ENCODE measurements at places on chromosomes 1 and 21.

DNA sequence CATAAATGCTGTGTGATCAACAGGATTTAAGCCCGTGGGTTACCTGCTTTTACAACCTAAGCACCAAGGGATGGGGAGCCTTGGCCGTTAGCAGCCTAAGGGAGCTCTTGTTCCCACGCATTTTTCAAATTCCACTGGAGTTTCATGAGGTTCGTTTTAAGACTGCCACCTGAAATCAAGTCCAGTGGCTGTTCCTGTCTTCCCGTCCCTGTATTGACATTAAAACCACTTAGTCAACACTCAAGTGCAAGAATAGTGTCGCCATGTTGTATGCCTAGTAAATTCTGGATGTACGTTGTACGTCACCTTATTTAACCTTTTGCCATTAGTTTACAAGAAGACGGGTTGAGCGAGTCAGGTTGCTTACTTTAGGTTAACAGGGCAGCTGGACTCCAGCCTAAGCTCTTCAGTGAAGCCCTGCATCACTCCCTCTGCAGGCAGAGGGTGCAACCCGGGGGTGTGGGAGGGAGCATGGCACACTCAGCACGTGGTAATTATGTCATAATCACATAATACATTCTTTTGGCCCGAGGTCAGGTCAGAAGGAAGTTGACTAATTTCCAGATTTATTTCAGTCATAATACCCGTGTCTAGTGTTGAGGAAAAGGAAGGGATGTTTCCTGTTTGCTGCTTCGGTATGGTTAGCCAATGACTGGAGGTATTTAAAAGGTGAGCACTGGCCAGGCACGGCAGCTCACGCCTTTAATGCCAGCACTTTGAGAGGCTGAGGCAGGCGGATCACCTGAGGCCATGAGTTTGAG, 42.5 kb downstream of the CNST start:
- peak; percentile 98 for DNase-seq

- peak; percentile 57 for DNase-seq
Measured at GRCh38 chr1:235161685-235162327, 756 bp upstream of the RBM34 start.

GRCh38 chr21:44755227-44755626, 43.9 kb upstream of the TSPEAR start:
- DNase-seq = no peak

- DNase-seq = no peak
Measured at GRCh38 chr1:212575333-212575732, 33.2 kb upstream of the ATF3 start.

DNA sequence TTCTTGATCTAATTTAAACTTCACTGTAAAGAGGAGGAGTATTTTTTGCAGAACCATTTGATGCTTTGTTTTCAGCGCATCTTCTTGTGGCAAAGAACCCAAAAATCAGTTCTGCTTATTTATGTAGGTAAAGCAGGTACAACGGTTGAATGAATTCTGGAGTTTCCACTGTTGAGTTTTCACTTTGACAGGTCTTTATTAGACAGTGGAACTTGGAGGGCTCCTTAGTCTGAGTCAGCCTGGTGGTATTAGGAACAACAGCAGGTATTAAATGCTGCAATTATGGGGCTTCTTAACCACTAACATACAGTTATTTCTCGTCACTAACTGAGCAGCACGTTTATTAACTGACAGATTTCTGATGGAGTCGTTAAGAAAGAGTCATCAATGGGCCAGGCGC, 1.2 kb downstream of the LRIG2 start:
- peak; percentile 16 for DNase-seq

DNA sequence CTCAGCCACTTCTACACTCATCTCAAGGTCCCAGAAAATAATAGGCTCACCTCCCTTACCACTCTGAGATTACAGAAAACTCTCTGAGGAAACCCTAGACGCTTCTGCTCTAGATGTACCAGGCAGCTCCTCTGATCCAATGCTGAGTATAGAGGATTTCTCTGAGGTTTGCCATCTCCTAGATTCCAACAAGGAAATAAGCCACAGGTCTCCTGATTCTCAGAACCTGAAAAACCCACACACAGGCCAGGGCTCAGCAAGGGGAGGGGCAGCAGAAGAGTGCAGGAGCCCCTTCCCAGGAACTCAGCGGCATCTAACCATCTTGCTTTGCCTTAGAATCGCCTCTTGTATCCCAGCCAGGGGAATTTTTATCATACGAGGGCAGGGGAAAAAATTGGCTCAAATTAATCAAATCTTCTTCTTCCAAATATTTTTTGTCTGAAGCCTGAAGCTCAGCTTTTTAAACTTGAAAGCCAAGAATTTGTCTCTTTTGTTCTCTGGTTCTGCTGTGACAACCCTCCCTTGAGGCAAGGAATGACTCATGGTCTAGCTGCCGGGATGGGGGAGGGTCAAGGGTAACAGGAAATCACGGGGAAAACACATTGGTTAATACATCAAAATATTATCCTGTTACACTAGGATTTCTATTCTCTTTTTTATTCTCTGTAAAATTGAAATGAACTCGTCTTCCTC, 30.8 kb downstream of the GORAB start:
- DNase-seq = peak; percentile 87

DNA sequence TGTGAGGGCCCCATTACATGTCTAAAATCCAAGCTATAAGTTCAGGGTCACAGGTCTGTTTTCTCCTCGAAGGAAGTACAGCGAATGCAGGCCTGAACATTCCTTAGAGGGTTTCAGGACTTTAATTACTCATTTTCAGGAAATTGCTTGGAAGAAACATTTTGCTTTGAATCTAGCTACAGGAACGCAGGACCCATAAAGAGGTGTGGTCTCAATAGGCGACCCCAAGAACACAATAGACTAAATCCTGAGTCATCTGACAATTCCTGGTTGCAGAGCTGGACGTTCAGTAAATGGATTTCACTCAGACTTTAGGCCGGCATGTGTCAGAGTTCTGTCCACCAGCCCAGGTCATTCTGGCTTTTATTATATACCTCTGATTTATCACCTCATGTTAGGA, 1.0 kb upstream of the ERG start:
- DNase-seq = no peak

DNA sequence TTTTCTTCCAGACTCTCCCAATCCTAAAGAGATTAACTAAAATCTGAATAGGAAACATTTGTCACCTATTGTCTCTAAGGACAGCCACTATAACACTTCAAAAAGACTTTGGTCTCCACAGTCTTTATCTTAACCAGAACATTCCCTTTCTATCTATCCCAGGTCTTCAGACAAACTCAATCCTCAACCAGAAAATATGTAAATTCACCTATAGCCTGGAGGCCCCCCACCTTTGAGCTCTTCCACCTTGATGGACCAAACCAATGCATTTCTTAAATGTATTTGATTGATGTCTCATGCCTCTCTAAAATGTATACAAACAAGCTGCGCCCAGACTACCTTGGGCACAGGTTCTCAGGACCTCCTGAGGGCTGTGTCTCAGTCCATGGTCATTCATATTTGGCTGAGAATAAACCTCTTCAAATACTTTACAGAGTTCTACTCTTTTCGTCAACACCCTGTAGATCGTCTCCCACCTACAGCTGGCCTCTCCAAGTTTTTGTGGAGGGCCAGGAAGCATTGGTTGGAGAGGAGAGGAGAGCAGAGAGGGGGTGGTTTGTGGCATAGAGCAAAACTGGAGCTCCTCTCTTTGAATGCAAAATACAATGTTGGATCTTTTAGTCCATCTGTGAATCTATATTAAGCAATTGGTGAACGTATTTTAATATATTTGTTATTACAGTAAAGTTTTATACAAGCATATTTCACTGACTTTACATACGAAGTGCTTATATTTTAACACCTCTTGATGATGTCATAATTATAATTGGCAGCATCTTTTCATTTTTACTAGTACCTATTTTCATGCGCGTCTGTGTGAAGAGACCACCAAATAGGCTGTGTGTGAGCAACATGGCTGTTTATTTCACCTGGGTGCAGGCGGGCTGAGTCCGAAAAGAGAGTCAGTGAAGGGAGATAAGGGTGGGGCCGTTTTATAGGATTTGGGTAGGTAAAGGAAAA, 230.7 kb upstream of the DUSP10 start:
- DNase-seq = no peak

- no peak for DNase-seq
Measured at GRCh38 chr21:35083246-35083645, 34.1 kb upstream of the RUNX1 start.

DNA sequence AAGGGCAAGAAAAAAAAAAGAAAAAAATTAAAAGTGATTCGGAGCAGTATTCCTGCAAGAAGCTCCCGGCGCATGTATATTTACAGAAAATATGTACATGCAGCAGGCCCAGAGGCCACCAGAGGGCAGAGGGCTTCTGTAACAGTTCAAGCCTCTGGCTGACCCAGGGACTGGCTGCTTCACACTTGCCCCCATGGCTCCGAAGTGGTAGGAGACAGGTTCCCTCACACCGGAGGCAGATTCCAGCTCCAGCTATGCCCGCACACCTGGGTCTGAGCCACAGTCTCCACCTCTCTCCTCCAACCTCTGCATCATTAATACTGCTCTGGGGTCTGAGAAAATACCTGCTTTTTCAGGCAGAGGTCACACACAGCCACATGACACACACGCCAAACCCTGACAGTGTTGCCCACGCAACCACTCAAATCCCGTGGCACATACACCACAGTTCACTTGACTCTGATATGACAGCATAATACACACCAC, 2.2 kb upstream of the ARHGAP30 start:
- DNase-seq = peak; percentile 82

DNA sequence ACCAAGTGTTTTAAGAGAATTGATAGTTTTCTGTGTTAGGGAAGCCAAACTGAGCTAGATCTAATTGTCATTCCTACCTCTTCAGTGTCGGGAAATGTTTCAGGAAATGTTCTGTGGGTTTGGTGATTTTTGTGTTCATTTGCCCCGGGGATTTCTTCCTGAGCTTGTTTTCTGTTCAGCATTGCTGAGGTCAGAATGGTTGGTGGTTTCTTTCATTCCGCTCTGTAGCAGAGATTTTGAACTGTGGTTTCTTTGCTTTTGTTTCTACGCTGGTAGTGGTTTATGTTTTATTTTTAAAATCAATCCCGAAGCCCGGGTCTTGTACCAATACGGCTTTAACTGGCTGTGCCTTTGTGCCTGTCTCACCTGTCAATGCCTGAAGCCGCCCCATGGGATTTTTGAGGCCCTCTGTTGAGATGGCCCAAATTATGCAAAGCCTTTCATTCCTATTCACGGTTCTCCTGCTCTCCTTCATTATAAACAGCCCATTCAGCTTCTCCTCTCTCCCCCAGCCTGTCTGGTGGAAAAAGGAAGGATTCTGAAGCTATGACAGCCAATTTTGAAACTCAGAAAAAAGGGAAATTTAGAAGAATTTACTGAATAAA, 417.2 kb upstream of the KAZN start:
- DNase-seq = no peak

DNA sequence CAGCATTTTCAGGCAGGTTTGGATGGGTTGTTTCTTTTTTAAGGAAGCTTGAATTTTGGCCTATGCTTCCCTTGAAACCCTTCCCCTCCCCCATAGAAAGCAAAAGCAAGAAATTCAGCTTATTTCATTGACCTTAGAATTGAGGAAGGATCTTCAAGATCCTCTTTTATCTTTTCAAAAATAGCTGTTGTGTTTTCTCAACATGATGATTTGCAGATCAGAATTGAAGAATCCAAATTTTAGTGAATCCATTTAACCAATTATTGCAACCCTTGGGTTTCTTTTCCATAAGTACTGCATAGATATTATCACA, 73.7 kb downstream of the LRRC8C start:
- DNase-seq = no peak

DNA sequence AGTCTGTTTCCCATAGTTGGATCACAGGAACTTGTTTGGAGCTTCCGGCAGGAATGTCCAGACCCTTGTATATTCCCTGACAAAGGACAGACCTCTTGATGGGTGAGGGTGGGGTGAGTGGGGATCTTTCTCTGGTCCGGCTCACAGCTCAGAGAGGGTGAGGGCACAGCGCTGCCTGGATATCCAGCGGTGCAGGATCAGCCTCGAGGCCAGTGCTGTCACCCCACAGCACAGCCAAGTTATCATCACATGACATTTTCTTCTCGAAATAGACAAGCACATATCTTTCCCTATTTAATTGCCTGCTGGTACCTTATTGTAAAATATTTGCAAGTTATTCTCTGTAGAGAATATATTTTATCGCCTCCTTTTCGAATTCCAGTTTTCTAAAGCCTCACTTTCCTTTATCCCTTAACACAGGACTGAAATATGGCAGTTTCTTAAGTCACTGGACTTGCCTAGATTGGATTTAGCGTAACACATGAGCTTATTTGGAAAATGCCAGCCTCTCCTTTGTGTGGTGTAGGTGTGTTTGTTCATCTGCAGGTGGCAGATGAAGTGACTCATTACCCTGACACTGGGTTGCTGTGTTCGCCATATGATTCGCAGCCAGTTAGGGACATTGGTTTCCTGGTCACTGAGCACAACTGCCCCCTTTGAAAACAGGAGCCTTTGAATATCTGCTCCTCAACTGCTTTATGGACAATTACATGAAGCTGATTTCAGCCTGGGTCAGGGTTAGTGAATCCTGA, 21.4 kb downstream of the CLIC6 start:
- peak; percentile 96 for DNase-seq

DNA sequence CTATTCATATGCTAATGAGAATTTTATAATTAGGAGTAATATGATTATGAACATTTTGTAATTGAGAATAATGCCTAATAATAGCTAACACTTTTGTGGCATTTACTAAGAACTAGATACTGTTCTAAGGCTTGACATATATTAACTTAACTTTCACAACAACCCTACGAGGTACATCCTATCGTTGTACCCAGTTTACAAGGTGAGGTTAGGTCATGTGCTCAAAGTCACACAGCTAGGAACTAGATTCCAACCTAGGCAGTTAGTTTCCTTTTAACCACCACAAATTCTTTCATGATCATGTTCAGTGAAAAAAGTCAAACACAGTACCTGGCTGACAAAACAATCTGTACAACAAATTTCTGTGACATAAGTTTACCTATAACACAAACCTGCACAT, 13.0 kb upstream of the ERRFI1 start:
- DNase-seq = no peak

DNA sequence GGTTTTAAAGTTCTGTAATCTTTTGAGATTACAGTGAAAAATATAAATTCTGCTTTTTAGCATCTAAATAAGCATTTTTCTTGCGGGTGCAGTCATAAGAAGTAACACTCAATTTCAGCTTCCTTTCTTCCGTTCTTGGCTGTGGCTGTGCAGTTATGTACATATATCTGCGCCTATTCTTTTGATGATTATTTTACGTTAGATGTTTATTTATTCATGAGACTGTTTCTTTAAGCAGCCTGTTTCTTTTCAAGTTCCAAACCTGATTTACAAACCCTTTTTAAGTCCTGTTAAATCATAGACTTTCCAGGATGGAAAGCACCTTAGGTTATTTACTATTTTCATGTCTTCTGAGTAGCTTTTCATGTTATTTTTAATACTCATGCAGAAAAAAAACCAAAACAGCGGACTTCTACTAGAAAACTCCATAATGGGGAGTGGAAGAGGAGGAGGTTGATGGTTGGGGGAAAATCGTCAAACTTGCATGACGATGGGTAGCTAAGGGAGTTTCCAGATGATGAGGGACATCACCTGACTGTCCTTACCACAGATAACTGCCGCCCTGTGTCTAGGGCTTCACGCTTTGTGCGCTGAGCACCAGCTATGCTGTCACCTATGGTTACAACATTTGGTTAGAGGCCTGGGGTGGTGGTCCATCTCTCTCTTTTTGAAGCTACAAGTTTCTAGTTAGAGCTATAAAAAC, 2.6 kb downstream of the PRDM2 start:
- no peak for DNase-seq

GRCh38 chr1:154609398-154610380, 1.7 kb upstream of the ADAR start:
- DNase-seq = peak; percentile 45

Measured in DMS53 (cell line).